Stimulated activated CD4-positive, alpha-beta T cell treated with anti-CD3 and anti-CD28 coated beads, TNF-alpha, amount 100 ng/mL, for 4 hours (primary cell): ENCODE measurements at places on chromosomes 5 and 9.

GRCh38 chr5:127042593-127042992 lies 12.2 kb upstream of the MARCHF3 start:
- no peak for DNase-seq

GRCh38 chr9:31445357-31445756 lies 939.1 kb upstream of the ACO1 start:
- DNase-seq, result no peak

DNA sequence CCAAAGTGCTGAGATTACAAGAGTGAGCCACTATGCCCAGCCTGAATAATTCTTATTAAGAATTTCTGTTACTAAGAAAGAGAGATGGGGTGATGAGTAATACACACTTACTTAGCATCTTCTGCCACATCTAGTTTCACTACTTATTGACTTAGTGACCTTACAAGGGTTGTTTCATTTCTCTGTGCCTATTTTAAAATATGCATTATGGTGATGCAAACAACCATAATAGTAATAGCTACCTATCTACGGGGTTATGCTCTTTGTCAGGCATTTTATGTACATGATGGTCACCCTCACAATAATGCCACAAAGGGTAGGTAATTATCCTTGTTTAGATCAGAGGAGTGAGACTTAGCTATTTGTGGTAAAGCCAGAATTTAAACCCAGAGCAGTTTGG lies 499.0 kb upstream of the SGCD start:
- DNase-seq, result no peak

GRCh38 chr5:83265318-83265717 lies 188.0 kb downstream of the XRCC4 start:
- no peak for DNase-seq

DNA sequence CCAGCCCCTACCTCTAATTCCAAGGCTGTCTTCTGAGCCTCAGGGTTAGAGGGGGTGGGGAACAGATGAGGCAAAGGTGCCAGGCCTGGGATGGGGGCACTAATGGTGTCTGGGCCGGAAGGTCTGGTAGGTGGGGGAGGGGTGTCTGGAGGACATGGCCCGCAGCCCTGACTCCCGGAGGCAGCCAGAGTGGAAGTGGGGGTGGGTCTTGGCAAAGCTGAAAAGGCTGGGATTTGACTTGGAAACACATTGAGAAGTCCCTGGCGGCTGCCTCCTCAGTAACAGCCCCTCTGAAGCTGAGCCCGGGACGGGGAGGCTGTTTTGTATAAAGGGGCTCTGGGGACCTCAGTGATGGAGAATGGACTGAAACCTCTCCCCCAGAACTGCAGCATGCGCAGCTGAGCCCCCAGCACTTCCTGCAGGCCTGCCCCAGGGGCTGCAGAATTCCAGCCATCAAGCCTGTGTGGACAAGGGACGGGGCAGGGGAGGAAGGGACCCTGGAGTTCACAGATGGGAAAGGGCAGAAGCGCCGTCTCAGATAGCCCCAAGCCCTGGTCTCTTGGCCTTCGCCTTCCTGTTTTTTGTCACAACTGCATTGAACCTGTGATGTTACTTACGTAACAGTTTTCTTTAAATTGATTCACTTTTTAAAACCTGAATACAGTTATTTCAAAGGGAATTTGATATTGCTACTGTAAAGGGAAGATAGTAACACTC lies 49.3 kb upstream of the SYNPO start:
- no peak for DNase-seq

DNA sequence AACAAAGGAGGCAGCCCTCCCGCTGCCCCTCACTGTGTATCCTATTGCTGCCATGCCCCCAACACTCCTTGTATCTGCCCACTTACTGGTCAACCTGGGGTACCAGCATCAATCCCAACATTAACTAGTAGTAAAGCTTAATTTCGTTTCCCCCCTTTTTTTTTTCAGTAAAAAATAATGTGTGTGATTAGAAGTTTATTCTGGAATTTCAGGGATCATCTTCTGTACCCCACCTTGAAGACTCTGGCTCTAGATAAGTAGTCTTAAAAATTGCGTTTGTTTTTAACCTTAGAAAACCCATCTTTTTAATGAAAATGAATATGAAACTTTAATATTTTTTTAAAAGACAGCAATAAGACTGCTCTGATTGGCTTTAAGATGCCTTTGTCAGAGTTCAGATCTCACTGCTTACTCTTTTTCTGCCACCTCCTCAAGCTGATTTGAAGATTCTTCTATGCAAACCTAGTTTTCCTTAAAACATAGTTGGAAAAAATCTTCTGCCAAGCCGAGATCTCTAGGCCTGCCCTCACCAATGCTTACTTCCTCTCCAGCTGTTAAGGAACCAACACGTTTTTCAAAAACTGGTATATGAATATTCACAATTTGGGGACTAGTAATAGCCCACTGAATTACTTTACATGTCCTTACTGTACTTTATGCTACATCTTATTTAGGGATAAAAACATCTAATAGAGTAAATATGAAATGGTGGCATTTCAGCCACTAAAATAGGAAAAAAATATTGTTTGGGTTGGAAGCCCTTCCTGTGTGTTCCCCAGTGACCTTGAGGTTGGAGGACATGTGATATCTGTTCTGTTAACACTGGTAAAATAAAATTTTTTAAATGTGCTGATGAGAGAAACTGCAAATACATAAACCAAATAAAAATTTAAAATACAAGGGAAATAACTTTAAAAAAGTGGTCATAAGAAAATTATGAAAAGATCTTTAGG lies 4.0 kb upstream of the RHOBTB3 start:
- DNase-seq, result no peak

- no peak for DNase-seq
Observed at GRCh38 chr5:87298692-87299362, 31.1 kb downstream of the RASA1 start.

GRCh38 chr5:125833398-125833797 lies 589.8 kb upstream of the GRAMD2B start:
- DNase-seq, result no peak

GRCh38 chr5:74360535-74361210 lies 279.9 kb downstream of the ENC1 start:
- no peak for DNase-seq

- DNase-seq, result no peak
Observed at GRCh38 chr5:55360190-55360589, 52.4 kb downstream of the MTREX start.

DNA sequence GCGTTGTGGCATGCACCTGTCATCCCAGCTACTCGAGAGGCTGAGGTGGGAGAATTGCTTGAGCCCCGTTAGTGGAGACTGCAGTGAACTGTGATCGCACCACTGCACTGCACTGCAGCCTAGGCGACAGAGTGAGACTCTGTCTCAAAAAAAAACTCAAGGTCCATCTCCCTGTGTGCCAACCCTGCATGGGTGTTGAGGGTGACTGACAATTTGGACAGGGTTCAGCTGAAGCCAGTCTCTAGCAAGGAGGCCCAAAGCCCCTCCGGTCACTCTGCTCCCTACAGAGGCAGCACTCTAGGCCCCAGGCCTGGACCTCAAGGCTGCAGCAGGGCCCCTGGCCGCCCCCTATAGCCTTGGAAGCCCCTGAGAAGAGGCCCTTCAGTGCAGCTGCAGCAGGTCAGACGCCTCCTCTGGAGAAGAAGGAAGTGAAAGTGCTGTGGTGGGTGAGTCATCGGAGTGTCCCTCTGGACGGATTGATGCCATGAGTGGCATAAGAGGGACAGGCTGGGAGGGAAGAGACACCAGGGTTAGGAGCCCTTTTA lies 39.2 kb upstream of the NEK6 start:
- no peak for DNase-seq

DNA sequence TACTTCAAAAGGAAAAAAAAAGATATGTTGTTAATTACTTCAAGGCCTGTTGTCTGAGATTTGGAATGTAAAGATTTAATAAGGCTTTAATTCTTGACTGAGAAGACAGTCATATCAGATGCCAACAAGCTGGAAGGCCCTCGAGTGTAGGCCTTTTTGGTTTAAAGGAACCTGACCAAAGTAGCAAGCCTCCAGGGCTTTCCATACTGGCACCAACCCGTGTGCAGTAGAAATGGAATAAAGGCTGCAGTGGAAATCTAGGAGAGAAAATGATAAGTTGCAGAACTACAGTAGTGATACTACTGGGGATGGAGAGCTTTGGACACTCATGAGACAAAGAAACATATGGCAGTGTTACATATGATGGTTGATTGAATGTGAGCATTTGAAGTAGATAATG lies 358.0 kb downstream of the TAF11L14 start:
- no peak for DNase-seq

- no peak for DNase-seq
Observed at GRCh38 chr5:64765804-64766504, 2.5 kb downstream of the SREK1IP1 start.

DNA sequence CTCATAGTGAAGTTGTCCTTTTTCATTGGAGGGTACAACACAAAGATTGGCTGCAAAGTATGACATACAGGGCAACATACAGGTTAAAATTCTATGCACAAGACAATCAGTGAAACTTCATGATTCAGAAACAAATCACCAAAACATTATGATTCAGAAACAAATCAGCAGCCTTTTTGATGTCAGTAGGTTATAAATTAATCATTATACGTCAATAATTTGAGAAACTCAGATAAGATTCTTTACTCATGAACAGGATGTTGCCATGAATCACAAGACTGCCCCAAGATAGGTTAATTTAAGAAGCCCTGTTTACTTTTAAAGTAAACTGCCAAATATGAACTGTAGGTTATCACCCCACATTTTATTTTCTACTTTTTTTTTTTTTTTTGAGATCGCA lies 62.2 kb upstream of the IL33 start:
- DNase-seq, result no peak

- DNase-seq, result no peak
Observed at GRCh38 chr5:81268521-81269196, 32.7 kb upstream of the ZCCHC9 start.

DNA sequence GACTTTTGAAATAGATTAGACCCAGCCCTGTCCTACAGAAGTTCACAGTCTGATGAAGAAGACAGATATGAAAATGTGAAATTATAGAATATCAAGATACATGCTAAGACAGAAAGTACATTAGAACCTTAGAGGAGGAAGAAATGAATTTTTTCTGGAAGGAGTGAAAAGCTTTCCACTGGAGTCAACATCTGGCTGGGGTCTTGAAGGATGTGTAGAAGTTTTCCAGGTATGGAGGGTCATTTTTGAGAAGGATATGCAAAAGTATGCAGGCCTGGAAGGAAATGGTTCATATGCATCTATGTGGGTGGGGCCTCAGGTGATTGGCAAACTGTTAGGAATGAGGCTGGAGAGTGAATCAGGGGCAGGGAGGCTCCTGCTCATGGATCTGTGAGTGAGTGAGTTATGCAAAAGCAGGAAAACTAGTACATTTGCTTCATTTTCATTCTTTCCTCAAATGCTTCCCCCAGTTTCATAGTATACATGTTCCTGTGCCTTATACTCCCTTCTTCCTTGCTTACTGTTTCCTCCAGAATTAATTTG lies 142.3 kb downstream of the GRIA1 start:
- DNase-seq, result no peak

GRCh38 chr9:105978336-105978735 lies 284.0 kb downstream of the TMEM38B start:
- no peak for DNase-seq

GRCh38 chr5:91142386-91142785 lies 240.7 kb downstream of the ARRDC3 start:
- DNase-seq, result no peak

- no peak for DNase-seq
Observed at GRCh38 chr9:9142001-9142400, 1342.4 kb upstream of the DMAC1 start.
